ENCODE measurements at places on chromosomes 3 and 15. TPM values are rescaled to one million over a fixed set of nuclear protein-coding genes. Genes with fewer than 3 reads are reported as not detected.

GRCh38 chr15:51401872-51402517 is 60.5 kb downstream of the GLDN start:
- peak; percentile 22 for DNase-seq
- H3K27ac ChIP-seq = no peak overlapping the region
- no peak overlapping the region for H3K4me3 ChIP-seq
- H3K4me1 ChIP-seq = no peaks in the 10 kb centered on the region
- no peaks in the 10 kb centered on the region for H3K36me3 ChIP-seq

DNA sequence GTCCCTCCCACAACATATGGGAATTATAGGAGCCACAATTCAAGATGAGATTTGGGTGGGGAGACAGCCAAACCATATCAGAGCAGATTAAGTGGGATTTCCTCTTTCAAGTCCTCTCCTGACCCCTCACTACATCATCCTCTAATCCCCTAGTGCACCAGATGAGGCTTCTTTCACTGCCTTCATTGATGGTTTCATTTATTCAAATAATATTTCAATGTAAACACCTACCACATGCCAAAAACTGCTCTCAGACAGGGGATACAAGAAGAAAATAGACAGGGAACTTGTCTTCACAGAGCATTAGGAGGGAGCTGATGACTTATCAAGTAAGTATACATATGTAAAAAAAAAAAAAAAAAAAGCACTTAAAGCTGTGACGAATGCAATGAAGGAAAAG is 180.2 kb downstream of the NTRK3 start:
- DNase-seq = no peak
- H3K27ac ChIP-seq = no peak overlapping the region
- H3K36me3 ChIP-seq = no peaks in the 10 kb centered on the region
- H3K4me3 ChIP-seq = no peak overlapping the region
- no peaks in the 10 kb centered on the region for H3K4me1 ChIP-seq

GRCh38 chr3:149207475-149207874 is 14.2 kb downstream of the CP start:
- no peak for DNase-seq
- H3K36me3 ChIP-seq = no peaks in the 10 kb centered on the region
- no peak overlapping the region for H3K27ac ChIP-seq
- peaks cover 16% of the 10 kb centered on the region for H3K4me1 ChIP-seq
- no peak overlapping the region for H3K4me3 ChIP-seq

Gene CDCP1
- not detected for polyA plus RNA-seq

Gene PLSCR5
- polyA plus RNA-seq = not detected

DNA sequence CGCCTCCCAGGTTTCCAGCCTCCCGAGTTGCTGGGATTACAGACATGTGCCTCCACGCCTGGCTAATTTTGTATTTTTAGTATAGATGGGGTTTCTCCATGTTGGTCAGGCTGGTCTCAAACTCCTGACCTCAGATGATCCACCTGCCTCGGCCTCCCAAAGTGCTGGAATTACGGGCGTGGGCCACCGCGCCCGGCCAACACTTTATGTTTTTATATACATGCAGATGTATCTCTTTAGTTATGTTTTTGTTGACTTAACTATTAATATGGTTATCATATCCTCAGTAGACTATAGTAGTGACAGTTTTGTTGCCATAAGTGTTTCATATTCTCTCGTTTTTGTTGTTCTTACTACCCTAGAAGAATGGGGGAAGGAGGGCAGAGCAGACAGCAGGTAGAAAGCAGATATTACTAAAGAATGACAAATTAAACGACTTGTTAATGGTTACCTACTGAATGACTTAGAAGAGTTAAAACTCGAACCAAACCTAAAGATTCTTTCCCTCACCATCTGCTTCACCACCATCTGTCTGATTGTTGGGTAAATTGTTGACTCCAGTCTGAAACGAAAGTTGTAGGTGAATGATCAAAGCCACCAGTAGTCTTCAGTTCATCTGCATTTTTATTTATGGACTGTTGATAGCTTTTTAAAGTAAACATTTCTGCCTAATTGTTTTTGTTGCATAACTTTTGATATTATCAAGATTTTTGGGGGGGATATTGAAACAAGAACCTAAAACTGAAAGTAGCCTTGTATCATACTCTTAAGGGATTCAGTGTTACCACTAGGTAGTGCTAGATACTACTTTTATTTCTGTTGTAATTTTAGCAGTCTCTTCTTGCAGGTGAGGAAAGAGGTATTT is 89.3 kb downstream of the RASA2 start:
- peak overlapping the region; percentile 10 for H3K27ac ChIP-seq
- no peaks in the 10 kb centered on the region for H3K27me3 ChIP-seq
- DNase-seq = peak; percentile 44
- H3K4me3 ChIP-seq = no peak overlapping the region
- peaks cover 27% of the 10 kb centered on the region for H3K36me3 ChIP-seq

- no peaks in the 10 kb centered on the region for H3K27me3 ChIP-seq
- H3K4me3 ChIP-seq = no peak overlapping the region
- no peaks in the 10 kb centered on the region for H3K36me3 ChIP-seq
- no peak for DNase-seq
- no peaks in the 10 kb centered on the region for H3K4me1 ChIP-seq
- H3K27ac ChIP-seq = no peak overlapping the region
Measured at GRCh38 chr3:24867783-24868182, 373.1 kb upstream of the THRB start.

GRCh38 chr3:110579840-110580550 is 491.6 kb upstream of the NECTIN3 start:
- no peak overlapping the region for H3K27ac ChIP-seq
- H3K4me3 ChIP-seq = no peak overlapping the region
- H3K4me1 ChIP-seq = no peaks in the 10 kb centered on the region
- no peaks in the 10 kb centered on the region for H3K27me3 ChIP-seq

DNA sequence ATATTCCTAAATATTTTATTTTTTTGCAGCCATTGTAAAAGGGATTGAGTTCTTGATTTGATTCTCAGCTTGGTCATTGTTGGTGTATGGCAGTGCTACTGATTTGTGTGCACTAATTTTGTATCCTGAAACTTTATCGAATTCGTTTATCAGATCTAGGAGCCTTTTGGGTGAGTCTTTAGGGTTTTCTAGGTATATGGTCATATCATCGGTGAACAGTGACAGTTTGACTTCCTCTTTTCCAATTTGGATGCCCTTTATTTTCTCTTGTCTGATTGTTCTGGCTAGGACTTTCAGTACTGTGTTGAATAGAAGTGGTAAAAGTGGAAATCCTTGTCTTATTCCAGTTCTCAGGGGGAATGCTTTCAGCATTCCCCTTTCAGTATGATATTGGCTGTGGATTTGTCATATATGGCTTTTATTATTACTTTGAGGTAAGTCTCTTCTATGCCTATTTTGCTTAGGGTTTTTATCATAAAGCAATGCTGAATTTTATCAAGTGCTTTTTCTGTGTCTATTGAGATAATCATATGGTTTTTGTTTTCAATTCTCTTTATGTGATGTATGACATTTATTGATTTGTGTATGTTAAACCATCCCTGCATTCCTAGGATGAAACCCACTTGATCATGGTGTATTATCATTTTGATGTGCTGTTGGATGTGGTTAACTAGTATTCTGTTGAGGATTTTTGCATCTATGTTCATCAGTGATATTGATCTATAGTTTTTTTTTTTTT is 11.4 kb upstream of the SLC9A9 start:
- H3K27me3 ChIP-seq = no peaks in the 10 kb centered on the region
- H3K27ac ChIP-seq = no peak overlapping the region
- H3K4me3 ChIP-seq = no peak overlapping the region
- DNase-seq = no peak

GRCh38 chr15:31372635-31373091 is 46.0 kb downstream of the KLF13 start:
- no peak for DNase-seq
- no peak overlapping the region for H3K4me3 ChIP-seq
- peaks cover 1% of the 10 kb centered on the region for H3K36me3 ChIP-seq
- H3K27me3 ChIP-seq = no peaks in the 10 kb centered on the region

GRCh38 chr3:83956431-83956830 is 1002.4 kb upstream of the CADM2 start:
- no peaks in the 10 kb centered on the region for H3K36me3 ChIP-seq
- H3K4me1 ChIP-seq = no peaks in the 10 kb centered on the region
- H3K27me3 ChIP-seq = no peaks in the 10 kb centered on the region
- H3K27ac ChIP-seq = no peak overlapping the region

- H3K4me1 ChIP-seq = no peaks in the 10 kb centered on the region
- H3K36me3 ChIP-seq = no peaks in the 10 kb centered on the region
- no peak overlapping the region for H3K4me3 ChIP-seq
Measured at GRCh38 chr3:140499114-140499757, 178.6 kb upstream of the TRIM42 start.

GRCh38 chr3:197420115-197420514 is 121.7 kb upstream of the DLG1 start:
- no peaks in the 10 kb centered on the region for H3K36me3 ChIP-seq
- no peak for DNase-seq
- H3K4me1 ChIP-seq = no peaks in the 10 kb centered on the region
- peaks cover 3% of the 10 kb centered on the region for H3K27me3 ChIP-seq
- no peak overlapping the region for H3K4me3 ChIP-seq
- H3K27ac ChIP-seq = no peak overlapping the region

GRCh38 chr3:110021659-110022058 is 684.3 kb upstream of the DPPA4 start:
- no peaks in the 10 kb centered on the region for H3K36me3 ChIP-seq
- no peak for DNase-seq
- H3K27ac ChIP-seq = no peak overlapping the region

- no peaks in the 10 kb centered on the region for H3K27me3 ChIP-seq
- no peaks in the 10 kb centered on the region for H3K4me1 ChIP-seq
- H3K36me3 ChIP-seq = no peaks in the 10 kb centered on the region
- no peak overlapping the region for H3K27ac ChIP-seq
Measured at GRCh38 chr15:45265506-45265905, 13.5 kb downstream of the SLC28A2 start.

DNA sequence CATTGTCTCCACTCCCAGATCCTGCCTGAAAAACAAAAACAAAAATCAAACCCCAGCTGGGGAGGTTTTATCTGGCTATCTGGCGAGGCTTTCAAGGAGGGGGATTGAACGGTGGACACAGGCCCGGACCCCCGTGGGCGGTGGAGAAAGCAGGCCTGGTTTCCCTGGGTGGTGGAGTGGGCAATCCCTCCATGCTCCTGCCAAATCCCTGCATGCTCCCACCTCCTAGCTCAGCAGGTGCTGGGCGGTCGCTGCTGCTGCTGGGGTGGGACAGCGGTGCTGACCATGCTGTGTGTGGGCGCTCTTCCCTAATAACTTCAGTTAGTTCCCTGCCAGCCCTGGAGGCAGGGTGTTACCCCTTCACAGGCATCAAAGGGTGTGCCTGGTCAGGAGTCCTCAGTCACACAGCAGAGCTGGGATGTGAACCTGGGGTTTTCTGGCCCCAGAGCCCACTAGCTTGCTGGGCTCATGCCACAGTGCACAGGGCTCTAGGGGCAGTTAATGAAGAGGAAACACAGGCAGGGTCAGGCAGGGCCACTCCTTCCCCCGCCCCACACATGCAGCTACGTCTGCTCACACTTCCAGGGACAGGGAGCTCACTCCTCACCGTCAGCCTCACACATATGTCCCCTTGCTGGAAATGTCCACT is 15.9 kb upstream of the PLXND1 start:
- DNase-seq = no peak
- peaks cover 16% of the 10 kb centered on the region for H3K27me3 ChIP-seq
- H3K27ac ChIP-seq = no peak overlapping the region
- H3K4me1 ChIP-seq = peaks cover 29% of the 10 kb centered on the region

DNA sequence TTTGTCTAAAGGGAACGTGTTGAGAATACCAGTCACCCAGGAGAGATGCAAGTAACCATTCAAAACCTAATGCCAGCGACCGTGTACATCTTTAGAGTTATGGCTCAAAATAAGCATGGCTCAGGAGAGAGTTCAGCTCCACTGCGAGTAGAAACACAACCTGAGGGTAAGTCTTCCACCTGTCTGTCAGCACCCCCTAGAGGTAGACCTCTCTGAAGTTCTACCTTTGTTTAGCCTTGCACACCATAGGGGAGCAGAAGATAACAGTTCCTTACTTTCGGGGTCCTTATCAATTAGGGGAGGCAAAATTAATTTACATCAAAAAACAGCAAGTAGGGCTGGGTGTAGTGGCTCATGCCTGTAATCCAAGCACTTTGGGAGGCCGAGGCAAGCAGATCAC is 124.4 kb downstream of the HCN4 start:
- H3K4me1 ChIP-seq = no peaks in the 10 kb centered on the region
- H3K36me3 ChIP-seq = no peaks in the 10 kb centered on the region
- no peaks in the 10 kb centered on the region for H3K27me3 ChIP-seq
- no peak overlapping the region for H3K27ac ChIP-seq

DNA sequence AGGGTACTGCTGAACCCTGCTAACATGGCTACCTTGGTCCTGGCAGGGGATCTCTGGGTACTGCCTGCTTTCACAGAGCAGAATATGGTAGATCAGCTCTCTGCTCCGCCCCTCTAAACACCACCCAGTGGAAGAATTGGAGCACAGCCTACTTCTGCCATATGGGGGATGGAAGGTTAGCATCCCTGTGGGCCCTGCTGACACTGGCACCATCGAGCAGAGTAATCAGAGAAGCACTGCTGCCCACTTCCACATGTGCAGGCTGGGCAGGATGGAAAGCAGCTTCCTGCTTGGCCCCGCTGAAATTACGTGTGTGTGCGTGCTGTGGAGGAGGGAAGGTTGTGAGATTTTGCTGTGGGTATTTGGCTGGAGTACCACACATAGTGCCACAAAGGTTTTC is 24.8 kb downstream of the CCR1 start:
- no peaks in the 10 kb centered on the region for H3K27me3 ChIP-seq
- no peak overlapping the region for H3K27ac ChIP-seq
- H3K36me3 ChIP-seq = no peaks in the 10 kb centered on the region

DNA sequence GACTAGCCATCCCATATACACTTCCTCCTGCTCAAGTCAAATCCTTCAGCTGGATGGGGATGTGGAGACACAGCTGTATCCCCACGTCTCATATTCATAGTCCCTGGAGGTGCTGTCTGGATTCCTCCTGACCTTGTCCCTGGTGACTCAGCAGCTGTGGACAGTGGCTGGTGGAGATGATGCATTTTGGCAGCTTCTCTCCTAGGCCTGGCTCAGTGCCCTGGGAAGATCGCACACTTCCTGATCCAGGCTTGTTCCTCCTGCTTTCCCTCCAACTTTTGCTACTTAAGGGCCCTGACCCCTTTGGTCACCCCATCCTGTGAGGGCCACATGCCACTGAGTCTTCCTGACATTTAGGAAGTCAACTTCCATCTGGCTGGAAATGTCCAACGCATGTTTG is 44.4 kb downstream of the ADAMTSL3 start:
- no peak overlapping the region for H3K4me3 ChIP-seq
- no peaks in the 10 kb centered on the region for H3K27me3 ChIP-seq
- no peaks in the 10 kb centered on the region for H3K36me3 ChIP-seq

Measured in B cell (primary cell).